Stimulated activated CD4-positive, alpha-beta T cell treated with anti-CD3 and anti-CD28 coated beads, Interleukin-1b, Interleukin-23, amount 100 ng/mL, for 4 hours (primary cell): ENCODE measurements at places on chromosomes 2 and 18.

GRCh38 chr2:27029051-27029450 lies 3.7 kb upstream of the TMEM214 start:
- DNase-seq, result no peak

DNA sequence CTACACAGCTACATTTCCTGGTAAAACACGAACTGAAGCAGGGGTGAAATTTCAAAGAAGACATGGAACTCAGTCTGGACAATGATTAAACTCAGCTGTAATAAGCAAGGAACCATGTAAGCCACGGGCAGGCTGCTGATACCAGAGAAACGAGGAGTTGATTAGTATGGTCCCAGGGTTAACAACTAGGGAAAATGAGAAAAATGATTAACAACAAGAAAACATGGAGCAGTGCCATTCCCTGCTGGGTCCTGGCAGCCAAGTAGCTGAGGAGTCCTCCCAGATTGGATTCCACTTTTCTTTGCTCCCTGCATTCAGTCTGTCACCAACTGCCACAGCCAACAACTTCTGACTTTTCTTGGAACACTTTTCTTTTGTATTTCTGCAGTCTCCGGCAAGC lies 517.0 kb upstream of the KLHL29 start:
- no peak for DNase-seq

GRCh38 chr2:100893392-100894104 lies 73.6 kb downstream of the NPAS2 start:
- no peak for DNase-seq

GRCh38 chr2:56382466-56382865 lies 198.7 kb downstream of the CCDC85A start:
- no peak for DNase-seq

GRCh38 chr2:220569112-220569897 lies 941.9 kb downstream of the SLC4A3 start:
- no peak for DNase-seq
